ENCODE measurements at places on chromosomes 2 and 18.

- peak; percentile 99 for DNase-seq
Observed at GRCh38 chr2:219279151-219279915, at the start of gene DNAJB2. DNAJB2 (plus strand) TSS chr2:219279366; CDS start chr2:219279834, 468 bp downstream.

- no peak for DNase-seq
Observed at GRCh38 chr18:45248240-45248903, 366.9 kb upstream of the SLC14A2 start.

DNA sequence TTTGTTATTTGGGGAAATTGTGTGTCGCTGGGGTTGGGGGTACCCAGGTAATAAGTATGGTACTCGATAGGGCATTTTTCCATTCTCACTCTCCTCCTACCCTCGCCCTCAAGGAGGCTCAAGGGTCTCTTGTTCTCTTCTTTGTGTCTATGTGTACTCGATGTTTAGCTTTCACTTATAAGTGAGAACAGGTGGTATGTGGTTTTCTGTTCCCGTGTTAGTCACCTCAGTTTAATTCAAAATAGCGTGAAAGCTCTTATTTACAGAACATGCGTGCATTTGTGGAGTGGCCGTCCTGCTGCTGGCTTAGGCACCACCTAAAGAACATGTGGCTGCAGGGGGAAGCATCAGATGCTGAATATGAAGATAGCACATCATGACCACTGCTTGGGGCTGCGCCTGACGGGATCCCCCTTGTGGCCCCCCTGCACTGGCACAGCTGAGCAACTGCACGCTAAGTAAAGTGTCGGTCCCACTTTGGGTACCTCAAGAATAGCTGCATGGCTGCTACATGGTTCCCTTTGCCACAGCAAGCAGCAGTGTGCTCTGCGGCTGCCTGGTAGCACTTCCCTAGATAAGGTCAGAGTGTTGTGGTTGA is 569.0 kb downstream of the DCDC2C start:
- DNase-seq, result no peak

DNA sequence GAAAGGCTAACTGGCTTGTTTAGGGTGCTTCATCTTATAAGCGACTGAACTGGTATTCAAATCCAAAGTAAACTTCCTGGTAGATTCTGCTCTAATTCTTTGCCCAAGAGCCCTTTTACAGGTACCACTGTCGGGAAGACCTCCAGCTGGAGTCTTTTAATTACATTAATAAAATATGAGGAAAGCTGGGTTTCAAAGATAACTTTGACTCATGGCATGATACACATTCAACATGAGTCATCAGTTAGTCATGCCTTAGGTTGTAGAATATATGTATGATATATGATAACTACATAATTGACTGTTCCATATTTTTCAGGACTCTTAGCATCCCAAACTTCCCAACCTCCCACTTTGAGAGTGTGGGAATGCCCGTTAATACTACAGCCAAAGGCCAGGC is 32.3 kb downstream of the ZCCHC2 start:
- DNase-seq, result peak; percentile 14

DNA sequence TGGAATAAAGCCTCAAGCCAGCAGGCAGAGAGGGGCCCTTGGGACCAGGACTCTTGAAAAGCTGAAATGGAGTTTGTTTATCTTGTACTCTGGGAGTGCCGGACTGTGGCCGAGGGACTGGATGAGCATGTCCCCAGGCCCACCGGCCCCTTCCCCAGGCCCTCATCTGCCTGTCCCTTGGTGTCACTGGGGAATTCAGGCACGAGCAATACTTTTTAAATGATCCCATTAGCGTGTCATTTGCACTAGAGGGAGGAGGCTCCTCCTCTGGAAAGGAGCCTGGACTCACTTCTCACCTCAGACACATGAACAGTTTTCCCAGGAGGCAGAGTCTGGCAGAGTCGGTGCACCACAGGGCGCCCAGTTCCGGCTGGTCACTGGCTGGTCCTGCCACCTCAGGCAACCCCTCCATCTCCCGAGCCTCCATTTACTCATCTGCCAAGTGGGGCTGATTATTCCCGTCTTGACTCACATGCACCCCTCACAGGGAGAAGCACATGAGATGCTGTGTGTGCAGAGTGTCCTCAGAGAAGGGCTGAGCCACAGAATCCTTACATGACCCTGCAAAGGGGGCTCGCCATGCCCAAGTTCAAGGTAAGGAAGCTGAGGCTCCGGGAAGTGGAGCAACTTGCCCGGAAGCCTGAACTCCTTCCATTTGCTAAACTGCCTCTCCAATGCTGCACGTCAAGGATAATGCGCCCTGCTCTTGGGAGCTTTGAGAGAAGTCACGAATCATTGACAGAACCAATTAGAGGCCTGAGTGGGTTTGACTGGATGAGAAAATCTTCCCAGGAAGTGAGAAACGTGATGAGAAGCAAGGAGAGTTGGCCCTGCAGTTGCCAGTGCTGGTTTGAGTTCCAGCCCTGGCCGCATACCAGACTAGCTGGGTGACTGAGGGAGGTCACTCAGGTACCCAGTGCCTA is 26.7 kb downstream of the CIB4 start:
- DNase-seq, result no peak

DNA sequence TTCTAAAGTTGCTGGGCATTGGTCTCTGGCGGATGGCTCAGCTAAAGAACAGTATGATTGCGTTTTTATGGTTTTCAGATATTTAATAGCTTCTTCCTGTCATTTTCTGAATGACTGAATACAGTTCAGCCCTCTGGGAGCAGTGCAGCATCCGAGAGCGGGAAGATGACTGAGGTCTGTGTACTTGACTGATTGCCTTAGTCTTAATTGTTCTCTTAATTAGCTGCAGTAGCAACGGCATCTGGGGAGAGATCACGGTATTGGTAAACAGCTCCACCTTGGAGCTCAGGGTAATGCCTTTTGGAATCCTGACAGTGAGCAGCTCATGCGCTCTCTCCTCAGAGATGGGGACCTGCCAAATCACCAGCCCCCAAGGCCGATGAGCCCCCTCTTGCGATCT is 481.4 kb upstream of the SPRED2 start:
- DNase-seq, result no peak

- no peak for DNase-seq
Observed at GRCh38 chr2:39665811-39666490, at the start of gene TMEM178A. TMEM178A (plus strand) TSS chr2:39665917; CDS start chr2:39665975, 58 bp downstream.

GRCh38 chr2:223877721-223878410 is 40.5 kb upstream of the AP1S3 start:
- no peak for DNase-seq

- DNase-seq, result no peak
Observed at GRCh38 chr2:175576875-175577274, 395.4 kb upstream of the ATP5MC3 start.

GRCh38 chr18:66495844-66496243 is 108.0 kb downstream of the CDH19 start:
- peak; percentile 25 for DNase-seq

- no peak for DNase-seq
Observed at GRCh38 chr2:181468811-181469210, 11.6 kb downstream of the ITGA4 start.

DNA sequence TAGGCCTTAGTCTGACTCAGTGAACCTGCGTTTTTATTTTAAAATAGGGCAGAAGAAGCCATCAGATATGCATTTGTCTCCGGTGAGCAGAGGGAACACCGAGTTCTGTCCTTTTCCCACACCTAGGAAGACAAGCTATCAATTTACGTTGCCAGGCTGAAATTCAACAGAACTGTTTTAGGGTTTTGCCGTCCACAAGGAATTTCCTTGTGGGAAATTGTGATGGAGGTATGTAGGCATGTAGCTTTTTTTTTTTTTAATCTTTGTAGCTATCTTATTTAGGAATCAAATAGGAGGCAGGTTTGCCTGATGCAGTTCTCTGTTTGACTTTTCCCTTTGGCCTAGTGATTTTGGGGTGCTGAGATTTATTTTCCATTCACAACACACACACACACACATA is 62.0 kb upstream of the ASAP2 start:
- no peak for DNase-seq

- peak; percentile 9 for DNase-seq
Observed at GRCh38 chr2:146701183-146701582, 1143.6 kb upstream of the ACVR2A start.

- no peak for DNase-seq
Observed at GRCh38 chr2:63673865-63674533, 85.2 kb downstream of the MDH1 start.

DNA sequence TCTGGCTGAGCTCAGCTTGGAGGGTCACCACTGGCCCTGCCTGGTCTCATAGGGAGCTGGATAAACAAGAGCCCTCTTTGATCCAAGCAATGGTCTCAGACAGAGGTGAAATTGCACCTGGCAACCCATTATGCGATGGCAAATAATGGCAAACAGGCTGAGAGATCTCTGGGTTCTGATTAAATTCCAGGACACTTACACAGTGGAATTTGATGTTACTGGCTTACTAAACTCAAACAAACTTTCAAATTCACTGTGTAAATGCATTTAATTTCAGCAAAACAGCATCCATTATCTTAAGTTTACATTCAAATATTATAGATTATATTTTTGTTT is 19.5 kb upstream of the STAT4 start:
- DNase-seq, result no peak

DNA sequence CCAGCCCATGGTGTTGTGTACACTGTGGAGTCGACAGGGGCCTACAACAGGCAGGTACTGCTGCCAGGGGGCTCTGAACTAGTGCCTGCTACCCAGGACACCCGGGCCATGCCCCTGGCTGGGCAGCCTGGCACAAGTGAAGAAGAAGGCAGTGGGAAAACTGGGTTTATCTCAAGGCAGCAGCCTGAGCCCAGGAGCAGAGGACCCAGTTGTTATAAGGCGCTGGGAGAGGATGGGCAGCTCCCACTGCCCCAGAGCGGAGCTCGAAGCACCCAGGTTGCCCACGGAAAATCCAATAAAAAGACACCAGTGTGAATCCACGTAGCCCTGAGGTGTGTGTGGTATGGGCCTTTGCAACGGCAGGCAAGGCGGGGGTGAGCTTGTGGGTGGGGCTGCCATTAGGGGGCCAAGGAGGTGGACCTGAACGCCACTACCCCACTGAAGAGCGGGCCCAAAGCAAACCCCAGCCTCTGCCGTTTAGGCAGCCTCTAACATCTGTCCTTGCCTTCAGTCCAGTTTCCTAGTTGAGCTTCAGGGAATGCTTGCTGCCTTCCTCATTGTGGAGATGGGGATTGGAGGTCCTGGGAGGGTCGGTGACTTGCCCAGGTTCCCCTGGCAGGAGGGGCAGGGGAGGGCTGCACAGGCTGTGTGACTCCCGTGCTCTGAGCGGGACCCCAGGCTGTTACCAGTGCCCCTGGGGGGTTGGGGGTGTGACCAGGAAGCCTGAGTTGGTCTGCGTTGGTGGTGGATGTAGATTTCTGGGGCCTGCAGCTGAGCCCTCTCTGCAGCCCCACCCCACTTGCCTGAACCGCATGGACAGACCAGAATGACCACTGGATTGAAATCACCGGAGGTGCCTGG is 16.0 kb downstream of the ARID5A start:
- DNase-seq, result no peak

- no peak for DNase-seq
Observed at GRCh38 chr2:31270131-31270530, 36.2 kb downstream of the EHD3 start.

DNA sequence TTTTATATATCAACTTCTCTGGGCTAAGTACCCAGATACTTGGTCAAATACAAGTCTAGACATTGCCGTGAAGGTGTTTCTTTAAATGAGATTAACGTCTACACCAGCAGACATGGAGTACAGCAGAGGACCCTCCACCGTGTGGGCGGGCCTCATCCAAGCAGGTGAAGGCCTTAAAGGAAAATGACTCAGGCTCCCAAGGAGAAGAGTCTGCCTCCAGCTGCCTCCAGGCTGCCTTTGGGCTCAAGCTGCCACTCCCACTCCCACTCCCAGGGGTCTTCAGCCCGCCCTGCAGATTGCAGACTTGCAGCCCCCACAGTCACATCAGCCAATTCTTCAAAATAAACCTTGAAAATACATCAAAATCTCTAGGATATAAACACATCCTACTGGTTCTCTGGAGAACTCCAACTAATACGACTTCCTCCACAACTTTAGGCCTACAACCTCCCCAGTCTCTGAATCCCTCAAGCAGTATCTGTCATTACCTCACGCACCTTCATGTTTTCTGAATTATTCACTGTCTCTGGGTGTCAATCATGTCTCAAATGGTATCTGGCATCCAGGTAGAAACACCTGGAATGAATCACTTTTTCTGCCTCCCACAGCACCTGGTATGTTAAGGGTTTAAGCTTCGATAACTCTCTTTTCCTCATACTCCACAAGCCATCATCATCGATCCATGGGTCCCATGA is 6.9 kb downstream of the ITGB1BP1 start:
- no peak for DNase-seq

All from activated CD4-positive, alpha-beta T cell treated with anti-CD3 and anti-CD28 coated beads, Interleukin-10, Interleukin-2, amounts not matched to agents 100 ng/mL and 50 ng/mL, durations not matched to agents 16 hours and 8 hours (primary cell).